Esophagus squamous epithelium (tissue), 5 donors: ENCODE measurements at places on chromosomes 2 and 18.
A peak's percentile ranks its signal among the peaks of the same experiment; 100 is the strongest.

DNA sequence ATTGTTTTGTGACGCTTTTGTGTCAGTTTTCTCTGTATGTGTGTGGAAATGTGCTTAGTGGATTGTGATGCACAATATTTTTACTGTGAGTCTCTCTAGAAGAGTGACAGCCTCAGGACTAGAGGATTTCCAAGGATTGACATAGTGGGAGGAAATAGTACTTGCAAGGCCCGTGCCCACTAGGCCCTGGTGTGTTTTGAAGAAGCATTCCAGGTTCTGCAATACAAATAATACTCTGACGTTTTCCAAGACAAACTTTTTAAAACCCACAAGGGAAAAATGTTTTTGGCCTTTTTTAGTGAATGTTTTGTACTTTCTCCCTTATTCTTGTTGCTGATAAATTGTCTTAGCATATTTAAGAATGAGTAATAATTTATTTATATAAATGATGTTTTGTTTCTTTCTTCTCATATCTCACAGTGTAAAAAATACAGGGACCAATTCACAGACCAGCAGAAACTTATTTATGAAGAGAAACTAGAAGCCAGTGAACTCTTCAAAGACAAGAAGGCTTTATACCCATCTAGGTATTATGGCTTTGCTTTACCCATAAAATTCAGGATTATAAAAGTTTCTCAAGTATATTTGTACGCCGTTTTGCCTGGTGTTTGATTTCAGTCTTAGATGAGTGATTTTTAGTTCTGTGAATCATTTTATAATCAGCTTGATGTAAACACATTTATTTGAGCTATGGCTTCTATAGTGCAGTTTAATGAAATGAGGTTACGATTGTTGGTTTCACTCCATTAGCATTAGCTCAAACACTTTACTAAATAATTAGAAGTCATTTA is 165.6 kb downstream of the MYO1B start:
- no peak for DNase-seq

DNA sequence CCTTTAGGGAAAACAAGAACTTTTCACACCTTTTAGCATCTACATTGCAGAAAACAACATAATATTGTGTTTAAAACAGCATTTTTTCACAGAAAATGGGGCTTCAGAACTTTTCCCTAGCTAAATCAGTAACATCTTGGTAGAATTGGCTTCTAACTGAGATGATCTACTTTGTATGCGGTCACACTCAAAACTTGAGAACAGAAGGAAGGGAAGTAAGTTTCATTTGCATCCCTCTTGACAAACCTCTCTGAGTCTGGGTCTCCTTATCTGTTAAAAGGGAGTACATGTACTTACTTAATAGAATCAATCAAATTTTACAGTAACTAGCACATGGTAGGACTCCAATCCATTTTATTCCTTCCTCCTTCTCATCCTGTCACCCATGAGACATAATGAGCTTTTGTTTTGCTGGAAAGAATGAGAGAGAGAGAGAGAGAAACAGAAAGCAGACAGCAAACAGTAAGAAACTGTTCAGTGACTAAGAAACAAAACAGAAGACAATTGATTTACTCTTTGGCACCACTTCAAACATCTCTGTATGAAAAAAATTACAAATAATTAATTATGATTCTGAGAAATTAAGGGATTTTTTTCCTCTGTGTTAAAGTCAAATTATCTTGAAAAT is 387.3 kb downstream of the SATB2 start:
- no peak for DNase-seq

GRCh38 chr2:144467502-144468137 is 52.3 kb downstream of the ZEB2 start:
- no peak for DNase-seq

DNA sequence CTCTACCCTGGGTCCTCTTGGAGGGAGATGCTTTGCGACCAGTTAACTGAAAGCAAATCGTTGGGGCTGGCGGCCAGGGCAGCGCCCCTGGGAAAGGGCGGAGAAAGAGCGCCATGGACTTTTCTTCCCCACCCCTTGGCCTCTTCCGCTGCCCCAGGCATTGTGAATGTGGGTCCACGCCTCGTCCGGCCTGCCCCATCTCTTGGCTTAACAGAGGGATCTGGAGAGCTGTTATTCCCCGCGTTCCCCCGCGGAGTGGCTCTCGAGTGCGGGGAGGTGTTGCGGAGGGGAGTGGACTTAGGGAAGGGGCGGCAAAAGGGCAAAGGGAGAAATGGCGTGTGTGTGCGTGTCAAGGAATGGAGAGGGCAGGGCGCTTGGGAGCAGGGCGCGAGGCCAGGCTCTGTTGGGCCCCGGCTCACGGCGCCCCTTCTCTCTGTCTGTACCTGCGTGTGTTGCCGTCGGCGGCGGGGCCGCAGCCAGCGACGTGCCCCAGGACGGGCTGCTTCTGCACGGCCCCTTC is 6.6 kb downstream of the EMX1 start:
- no peak for DNase-seq

GRCh38 chr2:104938231-104938941 is 84.5 kb downstream of the POU3F3 start:
- DNase-seq: no peak

DNA sequence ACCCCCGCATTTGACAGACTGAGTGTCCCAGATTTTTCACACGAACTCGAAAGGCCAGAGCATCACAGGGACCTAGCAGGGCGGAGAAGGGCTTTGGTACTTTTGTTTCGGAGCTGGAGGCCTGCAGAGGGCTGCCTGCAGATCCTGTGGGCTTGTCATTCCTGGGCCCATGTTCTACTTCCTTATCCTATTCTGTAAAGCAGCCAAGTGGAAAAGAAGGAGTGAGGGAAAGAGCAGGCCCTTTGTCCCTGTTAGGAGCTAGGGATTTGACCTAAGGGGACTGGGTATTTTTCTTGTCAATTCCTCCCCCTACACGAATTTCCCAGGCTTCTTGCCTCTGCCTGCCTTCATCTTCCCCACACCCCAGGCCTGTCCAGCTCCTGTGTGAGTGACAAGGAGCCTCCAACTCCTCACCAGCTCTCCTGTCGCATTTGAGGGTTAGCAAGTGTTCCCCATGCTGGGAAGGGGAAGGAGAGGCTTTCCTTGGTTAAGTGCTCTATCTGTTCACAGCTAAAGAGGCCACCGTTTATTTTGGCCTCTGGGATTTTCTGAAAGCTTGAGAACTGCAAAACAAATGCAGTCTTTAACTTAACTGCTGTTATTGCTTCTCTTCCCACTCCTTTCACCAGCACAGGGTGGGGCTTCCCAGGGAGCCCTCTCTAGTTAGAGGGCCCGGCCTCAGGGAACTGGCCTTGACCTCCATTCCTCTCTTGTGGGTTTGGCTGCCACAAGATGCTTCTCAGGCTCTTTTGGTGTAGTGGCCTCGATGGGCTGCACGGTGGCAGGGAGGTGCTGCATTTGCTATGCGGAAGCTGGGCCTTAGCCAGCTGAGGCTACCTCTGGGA is 61.2 kb downstream of the SGPP2 start:
- no peak for DNase-seq

- no peak for DNase-seq
Observed at GRCh38 chr2:167187049-167187727, 298.9 kb downstream of the XIRP2 start.

DNA sequence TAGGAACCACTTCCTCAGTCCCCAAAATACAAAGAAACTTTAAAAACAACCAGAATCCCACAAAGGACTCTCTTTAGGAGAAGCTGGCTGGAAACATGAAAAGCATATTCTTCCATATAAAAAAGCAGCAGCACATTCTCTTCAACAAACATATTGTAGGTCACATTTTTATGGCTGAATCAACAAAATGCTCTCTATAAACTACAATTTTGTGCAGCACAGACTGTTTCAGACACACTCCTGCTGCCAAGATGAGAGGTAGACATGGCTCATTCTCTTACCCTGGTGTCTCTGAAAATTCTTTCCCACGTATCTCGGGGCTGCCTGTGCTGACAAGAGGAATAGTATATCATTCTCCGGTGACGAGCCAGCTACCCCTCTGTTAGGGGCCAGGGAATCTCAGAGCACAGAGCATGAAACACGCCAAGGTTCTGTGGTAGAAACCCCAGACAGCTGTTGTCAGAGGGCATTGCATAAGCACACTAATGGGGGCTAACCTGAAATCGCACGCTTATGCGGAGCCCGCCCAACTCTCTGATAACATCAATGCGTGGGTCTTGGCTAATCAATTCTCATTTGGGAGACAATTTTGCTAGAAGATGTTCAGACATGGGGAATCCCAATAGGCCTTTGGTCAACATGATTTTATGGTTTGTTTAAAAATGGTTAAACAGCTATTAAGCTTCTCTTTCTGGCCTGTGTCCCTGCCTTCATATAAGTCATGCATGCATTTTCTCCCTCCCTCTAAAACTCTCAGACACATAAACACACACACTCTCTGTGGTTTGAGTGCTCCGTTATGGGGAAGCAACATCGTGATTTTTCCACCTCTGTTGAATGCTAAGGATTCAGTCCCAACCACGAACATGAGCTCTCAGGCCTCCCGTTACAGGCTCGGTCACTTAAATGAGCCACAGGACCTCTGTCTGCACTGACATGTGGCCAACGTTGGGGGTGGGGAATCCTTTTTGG is 177.5 kb downstream of the INO80D start:
- no peak for DNase-seq

DNA sequence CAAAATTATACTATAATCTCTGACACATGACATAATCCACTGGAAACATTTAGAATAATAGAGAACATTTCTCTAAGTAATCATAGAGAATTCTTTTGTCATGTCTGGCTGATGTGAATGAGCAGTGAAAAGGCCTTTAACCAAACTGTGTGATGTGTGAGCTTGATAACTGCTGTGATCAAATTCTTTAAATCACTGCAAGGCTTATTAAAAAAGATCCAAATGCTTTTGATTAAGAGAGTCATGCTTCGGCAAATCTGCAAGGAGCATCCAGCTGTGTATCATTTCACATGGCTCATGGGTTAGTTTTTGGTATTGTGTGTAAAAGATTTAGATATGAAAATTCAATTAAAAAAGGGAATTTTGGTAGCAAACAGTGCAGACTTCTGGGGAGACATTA is 58.6 kb upstream of the TFPI start:
- no peak for DNase-seq

DNA sequence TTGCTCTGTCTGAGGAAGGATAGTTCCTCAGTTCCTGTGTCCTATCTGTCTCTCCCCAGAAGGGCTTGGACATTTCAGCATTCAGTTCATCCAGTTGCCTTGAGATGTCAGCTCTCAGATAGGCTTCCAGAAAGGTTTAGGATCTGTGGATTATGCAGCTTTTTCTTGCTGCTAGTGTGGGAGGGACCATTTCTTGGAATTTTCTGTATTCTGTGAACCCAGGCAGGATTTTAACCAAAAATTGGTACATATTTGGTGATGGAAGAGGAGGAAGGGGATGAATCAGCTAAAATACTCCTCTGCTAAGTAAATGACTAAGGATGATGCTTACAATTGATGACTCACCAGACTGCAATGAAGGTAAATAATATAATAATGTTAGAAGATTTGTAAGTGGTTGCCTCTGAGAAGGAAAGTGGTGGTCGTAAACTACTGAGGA is 58.6 kb upstream of the DOCK10 start:
- no peak for DNase-seq

- DNase-seq: no peak
Observed at GRCh38 chr2:62972601-62973000, 78.0 kb upstream of the OTX1 start.

GRCh38 chr2:159714247-159714930 is 2.1 kb downstream of the MARCHF7 start:
- no peak for DNase-seq

DNA sequence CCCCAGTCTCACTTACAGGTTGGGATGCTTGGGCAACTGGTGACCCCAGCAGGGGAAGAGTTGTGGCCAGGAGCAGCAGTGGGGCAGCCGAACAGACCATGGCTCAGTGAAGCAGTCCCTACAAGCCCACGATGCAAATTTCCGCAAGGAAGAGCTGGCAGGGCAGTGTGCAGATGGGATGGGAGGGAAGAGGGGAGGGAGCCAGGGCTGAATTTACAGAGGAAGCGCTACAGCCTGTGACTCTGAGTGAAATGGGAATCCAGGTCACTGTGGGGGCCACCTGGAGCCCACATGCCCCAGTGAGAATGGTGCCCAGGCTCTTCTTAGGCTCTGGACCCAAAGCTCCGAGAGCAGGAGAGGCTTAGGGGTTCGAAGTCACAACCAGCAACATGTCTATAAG is 27.0 kb upstream of the SELENOI start:
- DNase-seq: no peak

GRCh38 chr18:26003356-26003755 is 87.1 kb downstream of the SS18 start:
- no peak for DNase-seq

GRCh38 chr18:78376046-78376445 is 603.6 kb upstream of the SALL3 start:
- DNase-seq: no peak

- DNase-seq: no peak
Observed at GRCh38 chr2:113077921-113078320, 10.2 kb downstream of the IL1F10 start.

- DNase-seq: no peak
Observed at GRCh38 chr2:210072493-210072892, 70.1 kb downstream of the RPE start.

- DNase-seq: no peak
Observed at GRCh38 chr2:188235364-188235763, 56.3 kb upstream of the GULP1 start.

DNA sequence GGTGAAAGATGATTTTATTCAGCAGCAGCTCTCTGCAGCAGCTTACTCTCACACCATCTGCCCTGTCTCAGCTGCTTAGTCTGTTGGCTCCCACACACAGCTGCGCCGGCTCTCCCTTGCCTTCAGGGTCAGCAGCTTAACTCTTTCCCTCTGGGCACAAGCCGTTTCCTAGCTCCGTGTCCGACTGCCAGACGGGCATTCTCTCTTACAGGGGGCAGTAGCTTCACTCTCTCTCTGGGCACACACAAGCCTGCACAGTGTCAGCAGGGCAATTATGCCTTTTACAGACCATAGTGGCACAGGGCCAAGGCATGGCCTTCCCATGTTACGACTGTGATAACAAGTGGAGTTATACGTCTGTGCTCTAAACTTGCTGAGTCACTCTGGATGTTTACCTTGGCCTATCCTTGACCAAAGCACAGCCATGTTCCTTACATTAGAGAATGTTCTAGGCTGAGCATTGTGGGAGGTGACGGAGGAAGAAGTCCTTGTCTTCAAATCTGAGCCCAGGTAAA is 31.7 kb downstream of the PCARE start:
- no peak for DNase-seq

DNA sequence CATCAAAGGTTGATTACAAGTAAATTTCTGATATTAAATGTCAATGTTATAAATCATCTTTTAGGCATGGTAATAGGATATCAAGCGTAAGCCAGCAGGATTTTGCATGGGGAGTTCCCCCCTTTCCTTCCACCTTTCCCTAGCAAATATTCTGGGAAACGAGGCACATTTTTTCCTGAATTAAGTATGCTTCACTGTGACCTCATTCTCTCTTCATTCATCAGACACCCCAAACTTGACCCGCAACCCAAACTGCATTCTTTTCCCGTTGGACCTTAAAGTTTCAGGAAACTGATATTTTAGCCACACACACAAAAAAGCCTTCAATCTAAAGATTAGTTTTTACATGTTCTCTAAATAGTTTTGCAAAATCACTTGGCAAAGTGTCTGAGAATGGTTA is 214.5 kb upstream of the CTAGE1 start:
- no peak for DNase-seq

GRCh38 chr2:189498205-189498604 is 56.9 kb downstream of the WDR75 start:
- DNase-seq: no peak

GRCh38 chr2:29921560-29921915 is at the start of gene ALK:
Gene ALK (minus strand): TSS chr2:29921586. CDS start chr2:29920659, 927 bp downstream.
- peak; percentile 2 for DNase-seq

GRCh38 chr2:68388358-68388757 is 23.3 kb downstream of the PLEK start:
- DNase-seq: no peak
